Cardiac muscle cell (in vitro differentiated cells and primary cell): ENCODE measurements at places on chromosomes 1 and 21. TPM values are rescaled to one million over a fixed set of nuclear protein-coding genes. Genes with fewer than 3 reads are reported as not detected.

The DNAH14 gene
- polyA plus RNA-seq = 13.5 and 28.9 TPM in 2 replicates

The KCNK2 gene
- polyA plus RNA-seq = not detected in 2 replicates

The SPRR4 gene
- polyA plus RNA-seq = not detected in 2 replicates

The ZNF683 gene
- not detected in 2 replicates for polyA plus RNA-seq

The ENTREP3 gene
- 42.0 and 59.2 TPM in 2 replicates for polyA plus RNA-seq

The GIPC2 gene
- polyA plus RNA-seq = 0.06 TPM in 1 of 2 replicates, not detected in the other

The SYT14 gene
- 0.09 and 0.55 TPM in 2 replicates for polyA plus RNA-seq

The FAM177B gene
- polyA plus RNA-seq = not detected in 2 replicates
